ENCODE measurements at places on chromosomes 4 and X.

DNA sequence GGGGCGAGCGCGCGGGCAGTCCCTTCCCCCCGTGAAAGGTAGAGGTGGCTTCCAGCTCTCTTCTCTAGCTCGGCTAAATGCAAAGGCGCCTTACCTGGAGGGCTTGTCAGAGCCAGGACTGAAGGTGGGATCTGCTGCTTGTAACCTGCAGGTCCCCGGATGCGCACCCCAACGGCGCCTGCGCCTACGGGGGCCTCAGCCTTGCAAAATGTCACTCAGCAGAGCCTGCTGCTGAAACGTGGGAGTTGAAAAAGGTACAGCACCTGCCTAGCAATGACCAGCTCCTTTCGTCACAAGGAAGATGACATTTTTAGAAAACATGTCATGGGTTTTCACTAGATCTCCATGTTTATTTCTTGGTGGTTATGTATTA is 583 bp downstream of the ABHD18 start:
- DNase-seq: peak; percentile 10

DNA sequence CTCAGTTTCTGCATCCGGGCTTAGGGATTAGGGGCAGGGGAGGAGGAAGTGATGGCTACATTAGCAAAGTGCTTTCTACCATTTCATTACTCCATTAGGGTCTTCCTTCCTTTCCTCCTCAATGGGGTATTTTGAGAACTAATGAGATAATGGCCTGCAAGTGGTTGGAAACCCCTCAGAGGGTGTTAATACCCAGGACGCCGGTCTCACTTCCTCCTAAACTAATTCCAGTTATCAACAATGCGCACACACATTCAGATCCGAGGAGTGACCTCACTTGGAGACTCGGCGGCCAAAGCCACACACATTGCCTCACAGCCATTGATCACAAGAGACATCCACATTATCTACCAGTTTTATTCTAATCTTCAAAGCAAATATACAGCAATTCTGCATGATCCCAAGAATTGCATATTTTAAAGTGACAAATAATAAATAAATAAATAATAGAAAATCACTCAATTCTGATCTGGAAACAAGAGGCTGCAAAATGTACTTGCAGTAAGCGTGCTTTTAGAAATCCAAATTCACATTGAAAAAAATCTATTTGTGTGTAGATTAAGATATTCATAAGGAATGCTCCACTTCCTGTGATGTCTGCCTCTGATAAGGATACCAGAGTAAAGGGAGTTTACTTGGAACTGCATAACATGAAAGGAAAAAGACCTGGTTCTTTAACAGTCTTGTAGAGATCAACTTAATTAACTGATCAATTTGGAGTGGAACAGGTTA is 329.1 kb downstream of the FBXW7 start:
- DNase-seq: peak; percentile 38

- DNase-seq: no peak
Measured at GRCh38 chr4:124883632-124884031, 171.1 kb upstream of the ANKRD50 start.

- DNase-seq: no peak
Measured at GRCh38 chr4:72564789-72565188, 4.2 kb downstream of the ADAMTS3 start.

DNA sequence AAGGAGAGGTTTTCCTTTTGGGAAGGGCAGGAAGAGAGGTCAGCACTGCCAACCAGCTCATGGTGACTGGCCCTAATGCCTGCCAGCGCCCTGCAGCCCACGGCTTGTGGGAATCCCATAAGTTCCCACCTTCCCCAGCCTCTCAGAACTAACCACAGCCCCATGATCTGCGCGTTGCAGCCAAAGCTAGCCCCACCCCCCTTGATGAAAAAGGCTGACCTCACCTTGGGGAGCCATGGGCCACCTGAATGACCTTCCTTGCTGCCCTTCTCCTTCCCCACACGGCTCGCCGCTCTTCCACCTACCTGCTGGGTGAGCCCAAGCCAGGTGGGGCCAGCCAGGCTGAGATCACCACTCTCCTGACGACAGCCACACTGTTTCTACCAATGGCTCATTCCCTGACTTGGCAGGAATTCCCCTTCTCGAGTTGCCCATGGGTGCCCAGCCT is 3.9 kb upstream of the ELF4 start:
- no peak for DNase-seq

GRCh38 chrX:24025741-24026403 is 1.1 kb downstream of the KLHL15 start:
- peak; percentile 21 for DNase-seq

DNA sequence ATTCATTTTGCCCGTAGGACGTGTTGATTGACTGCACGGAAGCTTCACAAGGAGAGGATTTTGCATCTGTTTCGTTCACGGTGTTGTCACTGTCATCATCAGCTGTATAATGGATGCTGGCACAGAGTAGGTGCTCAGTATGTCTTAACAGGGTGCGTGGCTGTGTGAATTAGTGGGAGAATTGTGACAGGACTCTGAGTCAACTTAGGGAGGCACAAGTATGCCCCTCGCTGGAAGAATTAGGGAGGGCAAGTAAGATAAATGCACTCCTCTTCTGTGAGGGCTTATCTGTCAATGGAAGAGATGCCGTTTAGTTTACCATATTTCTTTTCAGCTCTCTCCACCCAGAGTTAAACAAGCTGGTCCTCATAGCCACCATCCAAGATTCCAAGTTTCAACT is 107.2 kb downstream of the TRIML1 start:
- no peak for DNase-seq

- no peak for DNase-seq
Measured at GRCh38 chrX:42846741-42847140, 68.8 kb upstream of the PPP1R2C start.

- no peak for DNase-seq
Measured at GRCh38 chr4:157727163-157727562, 445.7 kb downstream of the GASK1B start.

DNA sequence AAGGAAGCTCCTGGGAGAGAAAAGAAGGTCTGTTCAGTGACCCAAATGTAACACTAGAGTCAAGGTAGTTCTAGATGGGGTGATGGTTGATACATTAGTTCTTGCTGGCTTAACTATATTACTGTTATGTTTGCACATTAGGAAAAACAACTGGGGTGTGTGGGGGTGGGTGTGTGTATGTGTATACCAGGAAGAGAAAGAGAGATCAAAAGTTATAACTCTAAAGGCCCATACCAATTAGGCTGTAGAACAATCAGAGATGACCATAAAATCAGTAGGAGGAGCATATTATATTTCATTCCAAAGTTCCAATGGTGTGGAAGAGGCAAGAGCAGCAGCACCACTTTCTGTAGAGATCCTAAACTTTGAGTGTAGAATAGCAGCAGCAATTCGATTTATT is 134.7 kb upstream of the FMR1 start:
- DNase-seq: no peak

- no peak for DNase-seq
Measured at GRCh38 chr4:40003986-40004385, 26.3 kb upstream of the PDS5A start.

DNA sequence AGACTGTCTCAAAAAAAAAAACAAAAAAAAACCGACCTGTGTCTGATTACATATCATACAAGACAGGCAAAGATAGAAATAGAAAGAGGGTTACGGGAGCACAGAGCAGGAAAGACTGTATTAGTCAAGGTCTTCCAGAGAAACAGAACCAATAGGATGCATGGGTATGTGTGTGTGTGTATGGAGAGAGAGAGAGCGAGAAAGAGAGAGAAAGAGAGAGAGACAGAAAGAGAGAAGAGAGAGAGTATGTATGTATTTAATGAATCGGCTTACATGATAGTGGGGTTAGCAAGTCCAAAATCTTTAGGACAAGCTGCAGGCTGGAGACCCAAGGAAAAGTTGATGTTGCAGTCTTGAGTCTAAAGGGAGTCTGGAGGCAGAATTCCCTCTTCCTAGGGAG is 7.5 kb upstream of the DDX3X start:
- no peak for DNase-seq

DNA sequence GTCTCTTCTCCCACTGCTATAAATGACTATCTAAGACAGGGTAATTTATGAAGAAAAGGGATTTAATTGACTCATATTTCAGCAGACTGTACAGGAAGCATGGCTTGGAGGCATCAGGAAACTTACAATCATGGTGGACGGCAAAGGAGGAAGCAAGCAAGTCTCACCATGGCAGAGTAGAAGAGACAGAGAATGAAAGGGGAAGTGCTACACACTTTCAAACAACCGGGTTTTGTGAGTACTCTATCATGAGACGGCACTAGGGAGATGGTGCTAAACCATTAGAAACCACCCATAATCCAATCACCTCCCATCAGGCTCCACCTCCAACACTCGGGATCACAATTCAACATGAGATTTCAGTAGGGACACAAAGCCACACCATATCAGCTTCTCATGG is 11.1 kb downstream of the UBE2NL start:
- DNase-seq: no peak

GRCh38 chrX:54721424-54721823 is 76.6 kb downstream of the ITIH6 start:
- no peak for DNase-seq

GRCh38 chr4:105950701-105951100 is 55.4 kb downstream of the NPNT start:
- no peak for DNase-seq
